ENCODE measurements at places on chromosomes 12 and 14.

DNA sequence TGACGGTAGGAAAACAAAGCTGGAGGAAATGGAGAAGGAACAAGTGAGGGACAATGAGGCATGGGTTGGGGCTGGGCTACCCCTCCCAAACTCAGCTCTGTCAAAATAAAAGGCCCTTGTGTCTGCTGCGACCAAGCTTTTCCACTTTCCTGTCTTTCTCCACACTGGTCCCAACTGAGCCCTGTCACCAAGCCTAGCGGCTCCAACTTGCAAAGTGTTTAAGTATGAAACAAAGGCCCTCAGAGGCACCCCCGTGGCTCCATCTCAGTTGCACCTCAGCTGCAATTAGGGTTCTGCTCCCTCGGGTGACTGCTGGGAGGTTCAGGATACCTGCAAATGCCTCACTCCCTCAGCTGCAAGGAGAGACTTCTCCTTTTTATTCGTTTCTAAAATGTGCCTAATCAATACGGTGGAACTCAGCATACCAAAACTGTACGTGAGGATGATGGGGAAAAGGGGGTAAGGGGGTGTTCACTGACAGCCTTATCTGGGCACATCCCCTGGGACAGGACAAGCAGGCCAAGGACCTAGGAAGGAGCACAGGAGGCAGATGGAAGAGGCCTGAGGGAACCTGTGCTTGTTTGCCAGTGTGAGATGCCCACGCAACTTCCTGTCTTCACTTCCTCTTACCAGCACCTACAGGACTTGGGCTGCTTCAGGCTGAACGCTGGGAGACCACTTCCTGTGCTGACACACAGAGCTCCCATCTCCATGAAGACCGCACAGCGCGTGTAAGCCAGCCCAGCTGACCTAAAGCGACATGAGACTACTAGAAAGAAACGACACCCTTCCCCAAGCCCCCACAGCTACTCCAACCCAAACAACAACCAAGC lies 8.9 kb downstream of the VAMP1 start:
- no peak for DNase-seq

DNA sequence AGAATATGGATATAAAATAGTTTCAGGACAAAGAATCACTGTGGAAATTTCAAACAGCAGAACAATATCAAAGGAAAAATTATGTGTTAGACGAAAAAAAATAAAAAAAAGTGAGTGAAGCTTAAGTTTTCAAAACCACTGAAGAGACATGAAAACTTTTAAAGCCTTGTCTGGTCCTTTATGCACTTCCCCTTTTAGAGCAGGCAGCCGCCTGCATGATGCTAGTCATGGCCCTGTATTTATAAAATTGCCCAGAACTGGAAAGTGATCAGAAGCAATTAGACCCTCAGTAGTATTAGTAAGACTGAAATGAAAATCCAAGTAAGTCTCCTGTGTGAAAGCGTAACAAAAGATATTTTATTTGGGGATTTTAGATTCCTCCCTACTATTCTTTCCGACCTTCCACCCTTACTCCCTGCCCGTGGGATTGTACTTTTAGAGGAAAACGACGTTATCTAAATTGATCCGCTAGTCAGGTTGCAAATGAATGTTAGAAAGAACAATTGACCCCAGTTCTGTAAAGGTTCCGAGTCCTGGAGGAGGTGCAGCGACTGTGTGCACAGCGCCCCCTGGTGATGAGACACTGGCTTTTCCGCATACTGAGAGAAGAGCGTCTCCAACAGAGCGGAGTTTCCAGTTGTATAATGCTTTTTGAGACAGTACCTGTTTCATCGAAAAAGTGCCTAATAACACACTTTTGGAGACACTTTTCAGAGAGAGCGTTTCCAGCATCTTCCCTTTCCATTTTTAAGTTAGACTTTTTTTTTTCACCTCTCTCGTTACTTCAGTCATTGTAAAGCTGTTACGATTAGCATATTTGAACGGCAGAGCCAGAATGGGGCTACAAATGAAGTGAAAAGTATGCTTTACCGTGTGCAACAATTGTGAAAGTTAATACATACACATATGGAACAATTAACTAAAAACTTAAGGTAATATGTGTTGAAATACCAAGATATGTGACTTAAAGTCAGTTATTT lies 12.4 kb downstream of the MGST1 start:
- DNase-seq, result peak; percentile 81

DNA sequence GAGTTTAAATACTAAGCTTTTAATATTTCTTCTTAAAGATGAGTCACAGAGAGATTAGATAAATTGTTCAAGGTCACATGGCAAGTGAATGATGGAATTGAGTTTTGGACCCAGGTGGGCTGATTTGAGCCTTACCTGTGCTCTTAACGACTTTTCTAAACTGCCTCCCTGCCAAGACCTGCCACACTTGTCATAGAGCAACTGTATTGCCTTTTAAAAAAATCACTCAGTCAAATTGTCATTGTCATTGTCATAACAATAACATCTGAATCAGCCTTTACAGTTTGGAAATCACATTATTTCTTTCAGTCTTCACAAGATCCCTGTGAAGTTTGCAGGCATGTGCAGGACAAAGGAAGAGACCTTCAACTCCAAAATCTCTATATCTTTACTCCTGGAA lies 25.7 kb downstream of the SLC4A8 start:
- no peak for DNase-seq

- no peak for DNase-seq
Observed at GRCh38 chr14:61102549-61103466, 121.8 kb downstream of the SLC38A6 start.

DNA sequence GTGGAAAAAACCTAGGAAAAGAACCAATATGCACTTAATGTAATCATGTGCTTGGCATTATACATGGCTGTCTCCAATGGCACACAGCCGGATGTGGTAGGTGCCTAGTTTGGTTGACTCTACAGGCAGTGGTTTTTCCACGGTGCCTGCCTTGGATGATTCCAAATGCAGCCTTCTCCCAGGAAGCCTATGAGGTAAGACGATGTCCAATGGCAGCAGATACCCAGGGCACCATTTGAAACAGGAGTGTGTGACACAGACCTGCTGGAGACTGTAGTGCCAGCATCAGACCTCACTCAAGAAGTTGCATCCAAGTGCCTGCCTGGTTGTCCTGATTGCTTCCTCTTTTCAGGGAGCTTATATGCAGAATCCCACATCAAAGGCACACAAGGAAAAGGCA lies 88.0 kb upstream of the VASH1 start:
- DNase-seq, result no peak

- DNase-seq, result no peak
Observed at GRCh38 chr14:36474593-36474992, 45.4 kb downstream of the NKX2-1 start.

DNA sequence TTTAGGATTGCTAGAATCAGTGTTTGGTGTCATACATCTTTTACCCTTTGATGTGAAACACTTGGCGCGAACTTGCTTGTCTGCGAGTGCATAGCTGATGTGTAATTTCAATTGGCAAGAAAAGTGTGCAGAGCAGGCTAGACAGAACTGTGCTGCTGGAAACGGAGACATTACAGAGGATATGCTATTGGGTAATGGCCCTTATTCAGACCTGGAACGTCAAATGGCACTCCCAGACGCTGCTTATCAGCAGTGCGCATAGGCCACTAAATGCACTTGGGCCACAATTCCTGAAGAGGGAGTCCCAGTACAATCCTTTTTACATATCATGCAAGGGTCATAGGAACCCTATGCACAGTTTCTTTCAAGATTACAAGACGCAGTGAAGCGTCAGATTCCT lies 15.7 kb upstream of the SLC10A1 start:
- DNase-seq, result no peak

- DNase-seq, result no peak
Observed at GRCh38 chr14:98993818-98994217, 278.2 kb downstream of the BCL11B start.

DNA sequence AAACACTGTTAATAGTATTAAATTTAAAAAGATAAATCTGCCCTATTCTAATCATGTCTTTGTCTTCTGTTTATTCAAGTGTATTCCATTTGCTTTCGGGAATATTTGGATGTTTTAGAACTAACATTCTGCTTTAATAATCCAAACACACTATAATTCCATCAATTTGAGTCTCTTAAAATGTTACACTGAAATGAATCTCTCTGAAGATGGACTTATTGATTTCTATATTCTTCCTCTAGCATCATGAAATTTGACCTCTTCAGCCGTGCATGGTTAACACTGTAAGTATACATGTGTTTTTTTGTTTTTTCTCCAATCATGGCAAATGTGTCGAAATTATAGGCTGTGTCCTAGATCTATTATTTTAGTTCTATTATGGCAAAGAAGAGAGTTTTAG lies 339.2 kb downstream of the ACSS3 start:
- DNase-seq, result no peak

DNA sequence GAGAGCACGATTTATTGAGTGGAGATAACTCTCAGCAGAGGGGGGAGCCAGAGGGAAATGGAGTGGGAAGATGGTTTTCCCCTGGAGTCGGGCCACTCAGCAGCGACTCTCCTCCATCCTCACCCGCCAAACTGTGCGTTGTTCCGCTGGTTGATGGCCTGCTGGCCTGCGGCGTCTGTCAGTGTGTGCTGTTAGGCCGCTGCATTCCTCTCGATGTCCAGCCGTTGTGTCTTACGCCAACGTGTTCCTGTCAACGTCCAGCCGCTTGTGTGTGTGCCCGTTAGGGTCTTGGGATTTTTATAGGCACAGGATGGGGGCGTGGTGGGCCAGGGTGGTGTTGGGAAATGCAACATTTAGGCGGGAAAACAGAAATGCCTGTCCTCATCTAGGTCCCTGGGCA lies 69.2 kb downstream of the PTPRQ start:
- peak; percentile 34 for DNase-seq
